ENCODE measurements at places on chromosomes 6 and 20.

GRCh38 chr6:47743744-47744143 is 38.1 kb upstream of the OPN5 start:
- DNase-seq = no peak

DNA sequence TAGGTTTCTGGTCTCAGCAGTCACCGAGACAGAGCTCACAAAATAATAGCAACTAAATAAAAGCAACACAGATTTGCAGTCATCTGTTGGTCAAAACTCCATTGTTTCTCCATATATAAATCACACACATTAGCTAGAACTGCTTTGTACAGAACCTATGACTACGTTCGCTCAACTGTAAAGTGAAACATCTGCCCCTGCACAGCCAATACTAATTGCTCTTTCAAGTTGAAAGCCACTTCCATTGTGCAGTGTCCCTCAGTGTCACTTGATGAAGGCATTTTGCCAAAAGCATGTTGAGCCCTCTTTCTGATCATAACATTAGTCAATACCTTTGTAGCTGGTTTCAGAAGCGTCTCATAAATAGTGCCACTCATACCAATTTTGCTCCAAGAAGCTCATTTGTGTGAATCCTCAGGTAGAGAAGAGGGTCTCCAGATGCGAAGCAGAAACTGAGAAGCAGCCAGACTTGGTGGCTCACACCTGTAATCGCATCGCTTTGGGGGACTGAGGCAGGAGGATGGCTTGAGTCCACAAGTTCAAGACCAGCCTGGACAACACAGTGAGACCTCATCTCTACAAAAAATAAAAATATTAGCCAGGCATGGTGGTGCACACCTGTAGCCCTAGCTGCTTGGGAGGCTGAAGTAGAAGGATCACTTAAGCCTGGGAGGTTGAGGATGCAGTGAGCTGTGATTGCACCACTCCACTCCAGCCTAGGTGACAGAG is 68.9 kb downstream of the PERP start:
- peak; percentile 69 for DNase-seq

DNA sequence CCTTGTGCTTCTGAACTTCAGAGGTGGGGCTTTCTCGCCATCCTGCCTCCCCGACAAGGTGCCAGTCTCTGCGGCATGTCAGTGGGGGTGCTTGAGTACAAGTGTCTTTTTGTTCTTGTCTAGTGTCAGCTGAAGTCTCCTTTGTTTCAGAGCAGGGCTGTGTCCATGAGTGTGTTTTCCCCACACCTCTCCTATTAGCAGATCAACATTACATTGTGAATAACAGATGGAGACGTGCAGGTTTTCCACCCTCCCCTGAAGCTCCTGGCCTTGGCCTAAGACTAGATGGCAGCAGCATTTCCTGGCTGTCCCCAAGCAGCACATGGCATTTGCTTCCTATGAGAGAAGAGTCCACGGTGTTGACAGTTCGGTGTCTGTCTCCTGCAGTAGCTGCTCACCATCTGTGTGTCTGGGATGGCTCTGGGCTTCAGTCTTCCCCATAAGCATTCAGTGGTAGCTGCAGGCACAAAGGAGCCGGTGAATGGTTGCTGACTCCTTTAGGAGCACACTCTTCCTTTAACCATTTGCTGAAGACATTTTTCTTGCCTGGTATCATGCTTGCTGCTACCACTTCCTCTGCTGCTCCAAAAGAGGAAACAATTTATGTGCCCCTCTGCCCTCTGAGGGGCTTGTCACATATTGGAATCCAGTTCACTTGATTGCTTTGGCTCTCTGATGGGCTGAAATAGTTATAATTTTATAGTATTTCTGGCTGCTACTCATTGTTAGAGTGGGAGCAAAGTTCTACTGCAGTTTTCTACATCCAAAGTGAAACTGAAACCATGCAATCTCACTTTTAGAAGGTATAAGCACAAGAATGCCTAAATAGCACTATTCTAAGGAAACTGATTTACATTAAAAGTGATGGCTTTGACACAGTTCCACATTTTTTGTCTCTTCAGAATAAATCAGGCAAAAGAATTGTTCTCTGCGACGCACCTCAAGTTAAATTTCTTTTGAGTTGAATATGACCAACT is 913.0 kb downstream of the C6orf118 start:
- DNase-seq = no peak

- DNase-seq = no peak
Measured at GRCh38 chr6:155771822-155772221, 316.2 kb upstream of the NOX3 start.

GRCh38 chr6:22784601-22785410 is 215.4 kb downstream of the HDGFL1 start:
- peak; percentile 26 for DNase-seq

DNA sequence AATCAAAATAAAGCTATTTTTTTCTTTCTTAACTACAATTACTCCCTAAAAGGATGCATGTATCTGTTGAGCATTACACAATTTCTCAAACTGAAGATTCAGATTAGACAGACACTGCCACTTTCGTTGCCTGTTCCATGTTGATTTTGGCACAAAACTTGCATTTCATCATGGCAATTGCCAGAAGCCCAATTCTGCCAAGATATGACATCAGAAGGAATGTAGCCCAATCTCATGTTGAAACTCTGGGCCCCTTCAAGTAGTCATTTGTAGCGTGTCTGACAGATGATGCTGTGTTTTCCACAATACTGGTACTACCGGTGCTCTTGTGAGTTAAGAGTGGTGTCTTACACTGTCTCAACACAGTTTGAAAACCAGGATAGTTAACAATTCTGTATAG is 705.4 kb downstream of the PTPRT start:
- DNase-seq = no peak

- peak; percentile 46 for DNase-seq
Measured at GRCh38 chr6:113031591-113032238, 684.6 kb downstream of the RFPL4B start.

- DNase-seq = no peak
Measured at GRCh38 chr6:152423216-152424103, 213.7 kb downstream of the SYNE1 start.

DNA sequence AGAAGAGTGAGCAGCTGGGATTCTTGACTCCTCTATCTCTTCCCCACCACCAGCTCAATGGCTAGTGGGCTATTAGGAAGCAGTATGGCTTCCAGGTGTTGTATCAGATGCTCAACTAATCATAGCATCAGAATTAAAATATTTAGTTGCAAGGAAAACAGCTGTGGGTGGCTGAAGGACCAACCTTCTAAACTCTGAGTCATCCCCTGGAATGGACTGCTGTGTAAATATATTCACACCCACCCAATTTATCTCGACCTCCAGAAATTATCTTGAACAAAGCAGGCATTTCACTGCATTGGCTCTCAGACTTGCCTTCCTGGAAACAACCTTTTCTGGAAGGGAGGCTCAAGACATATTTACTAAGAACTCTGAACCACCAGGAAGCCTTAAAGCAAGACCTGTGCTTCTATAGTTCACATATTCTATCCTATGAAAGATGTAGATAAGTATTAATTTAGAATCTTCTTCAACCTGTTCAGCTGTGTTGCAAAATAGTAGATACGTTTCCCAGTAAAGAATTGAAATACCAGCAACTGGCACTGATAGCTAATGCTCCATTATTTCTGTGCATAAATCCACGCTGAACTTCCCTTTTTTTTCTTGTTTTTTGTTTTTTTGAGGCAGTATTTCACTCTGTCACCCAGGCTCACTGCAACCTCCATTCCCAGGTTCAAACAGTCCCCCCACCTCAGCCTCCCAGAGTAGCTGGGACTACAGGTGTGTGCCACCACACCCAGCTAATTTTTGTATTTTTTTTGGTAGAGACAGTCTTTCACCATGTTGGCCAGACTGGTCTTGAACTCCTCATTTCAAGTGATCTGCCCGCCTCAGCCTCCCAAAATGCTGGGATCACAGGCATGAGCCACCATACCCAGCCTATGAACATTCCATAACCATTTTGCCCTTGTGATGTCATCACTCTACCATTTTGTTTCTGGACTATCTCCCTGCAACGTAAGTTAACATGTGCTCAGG is 56.9 kb upstream of the CD2AP start:
- no peak for DNase-seq

DNA sequence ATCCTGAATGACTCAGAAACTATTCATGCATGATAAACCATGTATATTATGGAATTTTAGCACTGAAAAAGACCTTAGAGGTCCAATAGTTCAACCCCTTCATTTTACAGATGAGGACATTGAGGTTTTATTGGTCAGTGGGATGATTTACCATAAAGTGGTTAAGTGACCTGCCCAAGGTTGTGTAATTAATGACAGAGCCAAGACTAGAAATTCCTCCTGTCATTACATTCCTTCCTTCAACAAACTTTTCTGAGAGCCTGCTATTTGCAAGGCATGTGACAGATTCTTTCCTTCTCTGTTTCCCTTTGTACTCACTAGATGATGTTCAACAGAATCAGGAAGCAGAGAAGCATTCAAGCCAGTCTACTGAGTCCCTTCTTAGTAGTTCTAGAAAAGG is 170.7 kb upstream of the KCNK16 start:
- no peak for DNase-seq

GRCh38 chr6:117423754-117424153 is 2.0 kb downstream of the ROS1 start:
- no peak for DNase-seq

- DNase-seq = no peak
Measured at GRCh38 chr20:8647961-8648441, 420.9 kb upstream of the PLCB4 start.

DNA sequence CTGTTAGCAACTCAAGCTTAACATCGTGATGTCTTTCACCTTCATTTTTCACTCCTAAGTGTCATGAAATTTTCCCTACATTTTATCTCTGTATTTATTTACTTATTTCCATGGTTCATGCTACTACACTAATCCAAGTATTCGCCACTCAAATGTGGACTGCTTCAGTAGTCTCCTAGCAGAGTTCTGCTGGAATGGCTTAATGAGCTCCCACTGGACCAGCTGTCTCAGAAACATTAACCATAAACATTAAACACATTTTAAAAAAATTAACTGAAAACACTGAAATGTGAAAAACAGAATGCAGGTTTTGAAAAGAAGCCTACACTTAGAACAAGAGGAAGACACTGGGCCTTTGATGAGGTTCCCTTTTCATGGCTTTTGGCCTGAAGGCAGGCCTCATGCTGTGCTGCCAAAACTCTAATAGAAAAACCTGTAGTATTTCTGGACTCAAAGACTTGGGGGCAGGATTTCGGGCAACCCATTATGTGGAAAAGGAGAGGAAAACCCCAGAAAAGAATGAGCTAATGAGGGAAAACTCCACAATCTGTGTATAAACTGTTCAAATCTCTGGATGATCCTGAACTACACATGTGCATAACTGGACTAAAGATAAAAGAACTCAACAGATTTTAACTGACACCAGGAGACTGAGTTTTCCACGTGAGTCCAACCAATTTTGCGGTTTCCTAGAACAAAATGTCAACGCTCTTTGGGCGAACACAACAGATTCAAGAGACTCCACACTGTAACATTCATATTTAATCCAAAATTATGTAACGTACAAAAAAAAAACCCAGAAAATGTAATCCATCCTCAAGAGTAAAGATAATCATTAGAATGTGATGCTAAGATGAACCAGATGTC is 33.0 kb downstream of the SAMD3 start:
- DNase-seq = no peak

GRCh38 chr20:32675223-32675975 is 1.7 kb upstream of the C20orf203 start:
- DNase-seq = peak; percentile 37

GRCh38 chr6:13653296-13653695 is 38.2 kb downstream of the NOL7 start:
- no peak for DNase-seq

- no peak for DNase-seq
Measured at GRCh38 chr20:856361-856775, 22.9 kb downstream of the FAM110A start.

DNA sequence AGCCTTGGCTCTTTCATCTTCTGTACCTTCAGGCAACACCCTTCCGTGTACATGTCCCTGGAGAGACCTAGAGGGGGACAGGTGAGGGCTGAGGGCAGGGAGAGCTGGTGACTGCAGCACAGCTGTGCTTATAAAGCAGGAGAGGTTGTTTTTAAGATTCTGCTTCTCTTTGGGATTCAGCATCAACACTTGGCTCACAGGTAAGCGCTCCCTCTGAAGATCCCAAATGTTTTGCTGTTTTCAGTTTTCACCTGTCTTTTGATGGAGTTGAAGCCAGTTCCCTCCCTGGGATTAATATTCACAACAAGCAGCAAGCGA is 19.4 kb upstream of the TRAF3IP2 start:
- no peak for DNase-seq

- DNase-seq = no peak
Measured at GRCh38 chr6:10405513-10405900, 9.4 kb downstream of the TFAP2A start.

DNA sequence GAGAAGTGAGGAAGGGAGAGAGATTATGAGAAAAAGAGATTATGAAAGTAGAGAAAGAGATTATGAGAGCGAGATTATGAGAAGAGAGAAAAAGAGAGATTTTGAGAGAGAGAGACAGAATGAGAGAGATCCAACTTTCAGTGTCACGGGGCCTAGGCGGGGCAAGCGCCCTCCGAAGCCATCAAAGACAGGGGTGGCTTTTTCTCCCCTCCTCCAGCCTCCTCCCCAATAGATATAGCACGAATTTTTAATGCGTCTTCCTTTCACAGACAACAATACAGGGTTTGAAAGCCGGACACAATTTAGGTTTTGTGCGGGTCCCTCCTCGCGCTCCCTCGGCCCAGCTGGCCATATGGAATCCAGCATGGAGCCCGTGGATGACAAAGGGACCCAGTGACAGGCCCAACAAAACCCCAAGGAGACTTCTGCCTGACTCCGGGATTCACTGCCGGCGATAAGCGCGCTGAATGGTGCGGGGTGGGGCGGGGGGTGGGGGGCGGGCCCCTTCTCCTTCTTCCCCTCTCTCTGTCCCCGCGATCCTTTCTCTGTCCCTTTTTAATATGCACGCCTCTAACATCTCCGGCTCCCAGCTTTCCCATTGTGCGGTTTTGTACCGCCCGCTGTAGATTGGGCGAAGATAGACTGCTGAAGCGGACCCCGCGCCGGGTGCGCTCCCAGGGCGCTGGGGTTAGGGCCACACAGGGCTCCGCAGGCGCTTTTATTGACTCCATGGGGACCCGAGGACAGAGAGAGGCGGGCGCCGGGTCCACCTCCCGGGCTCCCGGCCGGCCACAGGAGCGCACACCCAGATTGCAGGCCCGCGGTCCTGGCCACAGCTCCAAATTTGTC is 5.4 kb downstream of the NKX2-2 start:
- DNase-seq = no peak

GRCh38 chr6:50958148-50958697 is 139.6 kb downstream of the TFAP2B start:
- no peak for DNase-seq

- no peak for DNase-seq
Measured at GRCh38 chr20:56595746-56596475, 33.2 kb upstream of the TFAP2C start.

DNA sequence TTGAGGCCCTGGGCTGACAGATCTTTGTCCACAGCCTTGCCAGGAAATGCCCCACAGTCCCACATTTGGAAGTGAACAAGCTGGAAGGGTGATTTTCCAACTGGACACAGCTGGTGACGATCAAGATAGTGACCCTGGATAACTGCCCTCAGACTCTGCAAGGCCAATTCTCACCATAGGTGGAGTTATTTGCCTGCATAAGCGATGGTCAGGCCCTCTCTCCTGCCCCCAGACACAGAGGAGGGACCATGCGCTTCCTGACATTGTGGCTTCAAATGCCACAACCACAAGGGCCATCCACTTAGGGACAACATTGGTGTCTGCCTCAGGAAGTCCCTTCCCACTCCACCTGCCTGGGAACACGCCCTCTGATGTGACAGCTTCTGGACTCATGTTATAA is 96.0 kb downstream of the JPH2 start:
- DNase-seq = no peak

- DNase-seq = no peak
Measured at GRCh38 chr6:167806061-167806700, 20.5 kb upstream of the AFDN start.

Measured in NCI-H1417 (cell line).